Psoas muscle (tissue), 8 donors: ENCODE measurements at places on chromosomes 1 and 21.

- H3K4me1 ChIP-seq = peaks cover 27% of the 10 kb centered on the region
- H3K27me3 ChIP-seq = no peaks in the 10 kb centered on the region
- no peak for DNase-seq
- no peak overlapping the region for H3K4me3 ChIP-seq
- H3K27ac ChIP-seq = no peak overlapping the region
Measured at GRCh38 chr1:161772397-161772796, 6.3 kb downstream of the ATF6 start.

DNA sequence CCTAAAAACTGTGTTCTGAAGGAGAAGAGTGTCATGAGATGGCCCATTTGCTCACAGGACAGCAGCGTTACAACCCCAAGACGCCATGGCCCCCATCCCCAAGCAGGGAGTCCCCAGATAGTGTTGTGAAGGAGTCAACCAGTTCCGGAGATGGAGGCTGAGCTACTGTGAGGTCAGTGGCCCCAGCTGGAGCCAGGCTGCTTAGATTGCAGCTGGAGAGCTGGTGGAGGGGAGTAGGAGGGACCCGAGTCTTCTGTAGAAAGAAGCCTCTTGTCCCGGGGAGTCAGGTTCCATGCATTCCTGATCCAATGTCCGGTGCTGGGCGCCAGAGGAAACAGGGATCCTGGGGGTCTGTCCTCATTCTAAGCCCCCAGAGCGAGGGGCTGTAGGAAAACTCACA is 93.5 kb upstream of the SIM2 start:
- H3K4me1 ChIP-seq = no peaks in the 10 kb centered on the region
- no peak overlapping the region for H3K27ac ChIP-seq
- H3K27me3 ChIP-seq = peaks cover 12% of the 10 kb centered on the region
- no peak for DNase-seq
- H3K36me3 ChIP-seq = no peaks in the 10 kb centered on the region

GRCh38 chr1:2907051-2907450 is 105.6 kb upstream of the TTC34 start:
- DNase-seq = no peak
- H3K27me3 ChIP-seq = peaks cover 8% of the 10 kb centered on the region
- no peaks in the 10 kb centered on the region for H3K4me1 ChIP-seq
- no peaks in the 10 kb centered on the region for H3K36me3 ChIP-seq
- no peak overlapping the region for H3K27ac ChIP-seq

DNA sequence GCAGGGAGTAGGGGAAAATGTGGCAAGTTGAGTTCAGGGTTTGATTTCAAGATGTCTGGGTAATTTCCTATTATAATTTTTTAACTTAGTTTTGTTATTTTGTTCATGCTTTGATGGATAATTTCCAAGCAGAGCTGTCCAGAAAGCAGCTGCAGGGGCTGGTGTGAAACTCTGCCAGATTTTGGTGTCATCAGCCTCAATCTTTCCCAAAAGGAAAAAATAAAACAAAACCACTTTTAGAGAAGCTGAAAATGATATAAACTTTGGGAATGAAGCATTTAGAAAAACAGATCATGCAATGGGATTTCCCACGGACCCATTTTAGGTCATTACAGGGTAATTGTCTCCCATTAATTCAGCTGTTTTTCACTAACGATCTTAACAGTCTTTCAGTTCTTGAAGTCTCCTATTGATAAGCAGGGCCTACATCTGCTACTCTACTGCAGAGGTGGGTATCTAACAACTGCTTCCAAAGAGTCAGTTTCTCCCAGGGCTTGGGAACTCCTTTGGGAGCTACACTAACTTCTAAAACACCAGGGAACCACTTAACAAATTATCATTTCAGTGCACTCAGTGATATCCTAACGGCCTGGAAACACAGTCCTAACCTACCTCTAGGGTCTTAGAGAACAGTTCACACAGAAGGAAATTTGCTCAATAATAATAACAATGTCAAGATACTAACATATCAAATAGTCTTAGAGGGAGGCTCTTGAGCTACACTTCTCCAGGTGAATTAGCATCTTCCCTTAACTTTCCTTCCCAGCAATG is 12.3 kb downstream of the ZNF436 start:
- no peaks in the 10 kb centered on the region for H3K27me3 ChIP-seq
- no peak for DNase-seq
- H3K27ac ChIP-seq = no peak overlapping the region
- no peak overlapping the region for H3K4me3 ChIP-seq
- peaks cover 30% of the 10 kb centered on the region for H3K36me3 ChIP-seq

DNA sequence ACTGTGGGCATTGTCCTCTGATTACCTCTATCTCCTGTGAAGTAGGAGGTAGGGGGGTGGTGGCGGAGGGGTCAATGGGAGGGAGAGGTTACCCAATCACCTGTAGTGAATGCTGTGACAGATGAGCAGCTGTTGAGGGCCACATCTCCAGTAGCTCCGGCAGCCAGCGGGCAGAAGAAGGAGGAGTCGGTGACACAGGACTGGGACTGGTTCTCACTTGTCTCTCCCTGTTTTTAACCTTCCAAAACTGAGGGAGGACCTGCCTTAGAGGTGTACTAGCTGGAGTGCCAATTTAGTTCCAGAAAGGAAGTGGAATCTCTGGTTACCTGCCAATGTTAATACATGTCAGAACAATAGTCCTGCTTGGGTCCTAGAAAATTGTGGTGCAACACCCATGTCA is 56.2 kb upstream of the ENAH start:
- no peaks in the 10 kb centered on the region for H3K36me3 ChIP-seq
- H3K4me1 ChIP-seq = no peaks in the 10 kb centered on the region
- H3K4me3 ChIP-seq = no peak overlapping the region
- no peak for DNase-seq

- no peak overlapping the region for H3K27ac ChIP-seq
- H3K27me3 ChIP-seq = no peaks in the 10 kb centered on the region
- H3K4me1 ChIP-seq = peaks cover 5% of the 10 kb centered on the region
Measured at GRCh38 chr1:17682400-17682799, 72.7 kb upstream of the ACTL8 start.

DNA sequence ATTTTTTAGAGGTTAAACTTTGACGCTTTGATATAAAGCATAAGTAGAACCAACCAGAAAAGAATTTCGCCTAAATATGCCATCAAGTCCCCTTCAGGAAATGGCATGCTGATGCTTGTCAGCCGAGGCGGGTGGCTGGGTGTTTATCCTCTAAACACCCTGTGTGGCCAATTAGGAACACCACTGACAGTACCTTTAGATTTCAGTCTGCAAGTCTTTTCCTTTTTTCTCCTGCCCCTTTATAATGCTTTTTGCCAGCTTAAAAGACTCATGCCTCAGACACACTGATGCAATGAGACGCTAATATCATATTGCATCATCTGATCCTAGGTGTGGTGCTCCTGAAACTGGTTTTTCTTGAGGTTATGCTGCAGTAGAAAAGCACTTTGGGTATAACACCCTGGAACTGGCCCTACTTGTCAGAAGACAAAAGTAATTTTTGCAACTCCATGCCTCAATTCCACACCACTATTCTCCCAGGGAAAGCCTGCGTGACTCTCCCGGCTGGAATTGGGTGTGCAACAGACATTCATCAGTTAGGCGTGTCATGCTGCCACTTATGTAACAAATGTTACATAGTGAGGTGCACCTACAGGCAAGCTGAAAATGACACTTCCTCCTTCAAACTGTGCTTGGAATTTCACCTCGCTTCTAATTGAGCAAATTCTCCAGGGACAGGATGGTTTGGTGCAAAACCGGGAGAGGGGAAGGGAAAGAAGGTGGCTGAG is 2.0 kb upstream of the RCC2 start:
- peaks cover 23% of the 10 kb centered on the region for H3K4me1 ChIP-seq
- H3K36me3 ChIP-seq = no peaks in the 10 kb centered on the region
- H3K27ac ChIP-seq = no peak overlapping the region
- no peak overlapping the region for H3K4me3 ChIP-seq
- no peaks in the 10 kb centered on the region for H3K27me3 ChIP-seq
- no peak for DNase-seq

DNA sequence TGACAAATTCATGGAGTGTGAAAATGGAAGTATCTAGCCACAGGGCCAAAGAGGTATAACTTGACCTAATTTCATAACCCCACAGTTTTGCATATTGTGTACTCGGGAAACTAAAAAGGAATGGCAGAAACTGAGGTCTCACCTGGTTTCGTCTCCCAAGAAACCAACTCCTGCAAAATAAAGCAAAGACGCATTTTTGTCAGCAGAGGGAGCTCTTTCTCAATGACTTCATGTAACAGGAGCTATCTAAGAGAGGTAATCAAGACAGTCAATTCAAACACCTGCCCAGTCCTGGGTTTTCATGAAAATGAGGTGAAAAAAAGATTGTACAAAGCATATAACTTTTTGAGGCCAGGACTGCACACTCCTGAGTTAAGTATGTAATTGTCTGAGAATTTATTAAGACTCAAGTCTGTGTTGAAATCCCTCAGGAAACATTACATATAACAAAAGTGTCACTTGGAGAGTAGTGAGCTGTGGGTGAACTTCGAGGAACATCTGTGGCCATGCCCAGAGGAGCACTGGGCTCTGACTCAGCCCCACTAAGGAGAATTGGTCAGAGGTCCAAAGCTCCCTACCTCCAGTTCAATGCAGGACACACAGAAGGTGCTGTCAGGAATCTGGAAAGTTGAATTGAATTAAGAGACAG is 17.6 kb downstream of the FCRL4 start:
- no peak overlapping the region for H3K27ac ChIP-seq
- no peak for DNase-seq
- no peak overlapping the region for H3K4me3 ChIP-seq
- no peaks in the 10 kb centered on the region for H3K36me3 ChIP-seq

- no peaks in the 10 kb centered on the region for H3K4me1 ChIP-seq
- DNase-seq = no peak
- no peak overlapping the region for H3K4me3 ChIP-seq
Measured at GRCh38 chr1:95002540-95003432, 70.0 kb downstream of the ALG14 start.

DNA sequence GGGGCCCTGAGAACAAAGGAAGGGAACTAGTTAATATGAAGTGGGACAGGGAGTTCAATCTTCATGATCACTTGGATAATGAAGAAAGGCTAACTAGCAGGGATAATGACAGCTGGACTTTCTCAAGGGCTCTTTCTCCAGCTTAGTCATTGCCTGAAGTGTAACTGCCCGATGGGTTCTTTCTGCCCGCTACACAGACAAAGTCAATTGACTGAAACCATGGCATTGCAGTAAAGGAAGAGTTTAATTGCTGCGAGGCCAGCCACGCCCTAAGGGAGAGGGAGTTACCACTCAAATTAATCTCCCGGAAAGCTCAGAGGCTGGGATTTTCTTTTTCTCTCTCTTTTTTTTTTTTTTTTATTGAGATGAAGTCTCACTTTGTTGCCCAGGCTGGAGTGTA is 16.6 kb upstream of the SLC2A5 start:
- H3K4me1 ChIP-seq = no peaks in the 10 kb centered on the region
- no peak overlapping the region for H3K27ac ChIP-seq
- no peaks in the 10 kb centered on the region for H3K27me3 ChIP-seq
- H3K36me3 ChIP-seq = no peaks in the 10 kb centered on the region
- no peak overlapping the region for H3K4me3 ChIP-seq

DNA sequence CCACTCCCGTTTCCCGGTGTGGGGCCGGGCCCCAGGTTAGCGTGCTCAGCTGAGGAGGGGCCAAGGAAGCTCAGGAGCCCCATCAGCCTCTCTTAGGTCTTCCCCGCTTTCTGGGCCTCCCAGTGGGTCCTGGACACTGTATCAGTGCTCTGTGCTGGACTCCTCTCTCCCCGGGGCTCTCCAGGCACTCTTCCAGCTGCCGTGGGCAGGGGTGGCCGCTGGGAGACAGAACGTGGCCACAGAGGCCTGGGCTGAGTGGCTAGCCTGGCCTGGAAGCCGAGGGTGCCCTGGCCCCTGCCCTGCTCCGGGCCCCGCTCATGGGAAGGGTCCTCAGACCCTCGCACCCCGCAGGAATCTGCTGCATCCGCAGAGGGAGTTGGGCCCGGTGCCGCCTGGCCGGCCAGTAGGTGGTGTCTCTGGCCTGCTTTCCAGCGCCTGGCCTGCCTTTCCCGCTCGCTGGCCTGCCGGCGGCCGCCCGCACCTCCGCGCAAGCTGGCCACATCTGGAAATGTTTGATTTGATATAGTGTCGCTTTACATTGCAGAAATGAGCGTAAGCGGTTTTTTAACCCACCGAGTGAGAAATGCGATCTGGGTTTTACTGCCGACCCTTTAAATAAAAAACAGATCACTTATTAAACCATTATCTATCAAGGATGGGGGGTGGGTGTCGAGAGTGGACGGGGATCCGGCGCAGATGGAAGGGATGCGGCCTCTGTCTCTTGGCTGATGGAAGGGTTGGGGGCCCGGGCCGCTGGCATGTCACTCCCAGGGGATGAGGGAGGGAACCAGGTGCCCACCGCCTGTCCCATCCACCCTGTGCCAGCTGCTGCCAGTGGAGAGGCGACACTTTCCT is 74.4 kb upstream of the TTC34 start:
- DNase-seq = no peak
- H3K4me3 ChIP-seq = no peak overlapping the region
- H3K4me1 ChIP-seq = no peaks in the 10 kb centered on the region
- H3K27me3 ChIP-seq = peaks cover 68% of the 10 kb centered on the region
- H3K36me3 ChIP-seq = no peaks in the 10 kb centered on the region
